ENCODE measurements at places on chromosomes 16 and 17.

DNA sequence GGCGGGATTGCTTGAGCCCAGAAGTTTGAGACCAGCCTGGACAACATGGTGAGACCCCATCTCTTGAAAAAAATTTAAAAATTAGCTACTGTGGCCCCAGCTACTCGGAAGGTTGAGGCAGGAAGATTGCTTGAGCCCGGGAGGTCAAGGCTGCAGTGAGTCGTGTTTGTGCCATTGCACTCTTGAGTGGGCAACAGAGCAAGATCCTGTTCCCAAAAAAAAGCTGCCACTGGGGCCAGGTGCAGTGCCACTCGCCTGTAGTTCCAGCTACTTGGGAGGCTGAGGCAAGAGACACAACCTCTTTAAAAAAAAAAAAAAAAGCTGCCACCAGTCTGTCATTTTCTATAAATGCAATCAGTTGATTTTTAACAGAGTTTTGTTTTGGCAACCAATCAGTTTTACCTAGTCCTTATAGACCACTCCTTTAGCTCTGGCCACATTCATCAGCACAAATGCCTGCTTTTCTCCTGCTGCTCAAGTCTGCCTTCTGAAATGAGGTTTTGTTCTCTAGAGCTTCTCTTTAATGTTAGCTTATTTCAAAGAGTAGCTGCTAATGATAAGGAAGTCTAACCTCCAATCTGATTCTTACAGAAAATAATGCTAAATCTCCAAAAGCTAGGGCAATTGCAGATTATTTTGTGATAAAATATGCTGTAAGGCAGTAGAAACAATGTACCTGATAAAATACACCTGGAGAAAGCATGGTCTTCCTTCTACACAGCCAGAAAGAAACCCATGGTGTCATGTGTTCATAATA lies 64.8 kb downstream of the TUBD1 start:
- DNase-seq, result no peak

- no peak for DNase-seq
These were observed 11.7 kb downstream of the ZFHX3 start for GRCh38 chr16:73036074-73036826.

GRCh38 chr16:86294535-86295196 lies 215.7 kb upstream of the FOXF1 start:
- no peak for DNase-seq

GRCh38 chr16:590188-590814 lies 435 bp downstream of the RAB40C start:
- DNase-seq, result peak; percentile 31

- no peak for DNase-seq
These were observed 113.0 kb downstream of the RBFOX3 start for GRCh38 chr17:79497777-79498348.

DNA sequence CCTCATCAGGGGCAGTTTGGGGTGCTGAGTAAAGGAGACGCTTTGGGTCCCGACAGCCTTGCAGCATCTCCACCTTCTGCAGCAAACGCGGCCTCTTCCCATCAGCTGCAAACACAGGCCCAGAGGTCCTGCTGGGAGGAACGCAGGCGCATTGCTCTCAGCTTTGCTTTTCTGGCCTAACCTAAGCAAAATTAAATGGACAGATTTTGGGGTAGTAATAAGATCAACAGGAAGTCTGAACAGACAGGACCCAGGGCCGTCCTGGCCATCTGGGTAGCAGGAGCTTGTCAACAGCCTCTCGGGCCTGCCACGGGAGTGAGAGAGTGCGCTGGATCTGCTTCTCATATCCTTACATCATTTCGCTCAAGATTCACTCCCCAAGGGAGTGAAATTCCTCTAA lies 7.2 kb downstream of the NUBP1 start:
- DNase-seq, result no peak

DNA sequence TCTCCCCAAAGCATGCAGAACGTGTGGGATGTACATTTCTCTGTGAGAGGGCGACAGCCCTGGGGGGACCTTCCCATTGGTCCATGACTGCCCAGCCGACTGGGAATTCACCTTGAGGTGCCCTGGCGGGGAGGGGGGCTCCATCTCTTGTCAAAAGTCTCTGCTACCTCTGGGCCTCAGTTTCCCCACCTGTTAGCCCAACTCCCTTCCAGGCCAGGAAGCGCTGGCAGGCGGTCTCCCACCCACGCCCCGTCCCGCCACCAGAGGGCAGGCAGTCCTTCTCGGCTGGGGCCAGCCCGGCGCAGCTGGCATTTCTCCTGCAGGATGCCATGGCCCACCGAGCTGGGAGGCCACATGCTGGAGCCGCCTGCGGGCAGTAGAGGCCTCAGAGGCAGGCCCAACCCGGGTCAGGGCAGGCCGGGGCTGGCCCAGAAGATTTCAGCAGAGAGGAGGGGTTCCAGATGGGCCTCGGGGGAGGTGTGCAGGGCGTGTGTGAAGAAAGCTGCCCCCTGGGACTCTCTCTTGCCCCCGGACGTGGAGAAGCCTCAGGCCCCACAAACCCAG lies 16.6 kb downstream of the CD7 start:
- DNase-seq, result peak; percentile 43

- DNase-seq, result no peak
These were observed 19.4 kb downstream of the PIK3R5 start for GRCh38 chr17:8946071-8946470.

DNA sequence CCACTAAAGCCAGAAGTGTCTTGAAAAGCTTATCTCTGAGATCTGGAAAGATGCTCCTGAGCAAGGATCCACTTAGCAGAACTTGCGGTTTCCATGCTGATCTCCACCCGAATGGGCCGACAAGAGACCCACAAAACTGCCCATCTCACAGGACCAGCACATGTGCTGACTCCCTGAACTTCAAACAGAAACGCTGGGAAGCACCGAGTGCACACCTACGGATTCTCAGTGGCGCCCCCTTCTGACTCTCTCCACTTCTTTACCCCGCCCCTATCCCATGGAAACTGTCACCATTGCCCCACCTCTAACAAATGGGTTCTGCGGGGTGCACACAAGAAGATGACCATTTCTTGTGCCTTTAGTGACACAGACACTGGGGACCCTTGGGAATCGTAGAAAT lies 21.4 kb downstream of the CDRT4 start:
- no peak for DNase-seq

- no peak for DNase-seq
These were observed 9.5 kb downstream of the TAX1BP3 start for GRCh38 chr17:3658784-3659449.

DNA sequence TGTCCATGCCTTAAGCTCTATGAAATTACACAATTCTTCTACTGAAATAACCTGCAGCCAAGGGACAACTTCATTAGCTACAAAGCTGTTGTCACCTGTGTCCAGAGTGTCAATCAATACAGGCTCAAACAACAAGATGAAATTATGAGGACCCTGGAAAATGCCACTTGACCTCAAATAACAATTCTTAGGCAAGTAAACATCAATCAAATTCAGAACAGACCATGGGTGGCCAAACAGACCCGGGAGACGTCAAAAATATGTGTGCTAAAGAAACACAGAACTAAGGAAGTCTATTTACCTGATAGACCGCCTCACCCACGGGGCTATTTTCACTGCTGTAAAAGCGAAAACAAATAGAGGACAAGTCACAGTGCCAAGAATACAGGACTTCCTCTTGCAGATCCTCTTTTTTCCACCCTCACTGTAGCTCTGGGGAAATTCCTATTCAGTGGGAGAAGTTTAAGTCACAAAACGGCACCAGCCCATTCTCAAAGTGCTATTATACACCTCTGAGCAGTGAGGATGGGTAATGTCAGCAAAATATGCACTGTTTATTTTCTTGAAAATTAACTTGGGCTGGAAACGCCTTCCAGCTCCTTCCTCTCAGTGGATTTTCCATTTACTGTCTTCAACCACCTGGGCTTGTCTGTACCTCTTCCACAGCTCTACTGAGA lies 2.7 kb downstream of the LITAF start:
- no peak for DNase-seq

- DNase-seq, result no peak
These were observed 8.1 kb upstream of the CMTR2 start for GRCh38 chr16:71297341-71297634.

GRCh38 chr16:28059841-28060575 lies 3.5 kb downstream of the GSG1L start:
- DNase-seq, result no peak

GRCh38 chr17:78905116-78905515 lies 2.1 kb upstream of the CEP295NL start:
- DNase-seq, result peak; percentile 56

DNA sequence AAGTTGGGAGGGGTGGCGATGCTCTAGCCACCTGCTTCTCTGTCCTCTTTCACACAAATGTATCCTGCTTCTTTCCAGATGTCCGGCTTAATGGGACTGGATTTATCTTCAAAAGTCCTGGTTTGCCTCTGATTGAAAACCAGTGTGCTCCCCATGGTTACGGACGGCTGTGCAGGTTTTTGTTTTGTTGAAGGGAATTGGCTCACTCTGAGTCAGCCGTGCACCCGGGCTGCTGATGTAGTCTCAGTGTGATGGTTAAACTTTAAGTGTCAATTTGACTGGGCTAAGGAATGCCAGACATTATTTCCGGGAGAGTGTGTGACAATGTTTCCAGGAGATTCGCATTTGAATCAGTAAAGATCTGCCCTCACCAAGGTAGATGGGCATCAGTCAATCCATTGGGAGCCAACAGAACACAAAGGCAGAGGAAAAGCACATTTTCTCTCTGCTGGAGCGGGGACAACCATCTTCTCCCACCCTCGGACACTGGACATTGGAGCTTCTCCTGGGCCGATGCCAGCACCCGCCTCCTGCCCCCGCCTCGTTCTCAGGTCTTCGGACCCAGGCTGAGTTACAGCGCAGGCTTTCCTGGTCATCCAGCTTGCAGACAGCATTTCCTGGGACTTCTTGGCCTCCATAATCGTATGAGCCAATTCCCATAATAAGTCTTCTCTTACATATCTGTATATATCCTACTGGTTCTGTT lies 126.9 kb upstream of the TNRC6C start:
- peak; percentile 77 for DNase-seq

- DNase-seq, result no peak
These were observed 17.5 kb downstream of the SOCS1 start for GRCh38 chr16:11238272-11239202.

All from fibroblast of mammary gland (primary cell).